ENCODE measurements at places on chromosomes 2 and 18. TPM values are rescaled to one million over a fixed set of nuclear protein-coding genes. Genes with fewer than 3 reads are reported as not detected.

FAM237A gene
- not detected for total RNA-seq

FAM161A gene
- total RNA-seq = 1.9 TPM

MYO5B gene
- total RNA-seq = 144 TPM

DYTN gene
- not detected for total RNA-seq

ENOSF1 gene
- total RNA-seq = 76.9 TPM

LOXHD1 gene
- 0.16 TPM for total RNA-seq

BOLL gene
- not detected for total RNA-seq

ANKRD62 gene
- total RNA-seq = 1.4 TPM

PLCD4 gene
- total RNA-seq = 3.5 TPM

GBX2 gene
- total RNA-seq = not detected

RGPD3 gene
- total RNA-seq = not detected

SLC23A3 gene
- 5.4 TPM for total RNA-seq

ZDBF2 gene
- total RNA-seq = 2.2 TPM
